ENCODE measurements at places on chromosomes 6 and 20.

GRCh38 chr20:47126709-47127108 is 229.8 kb downstream of the ZMYND8 start:
- no peak for DNase-seq

GRCh38 chr6:47520282-47520681 is 42.7 kb downstream of the CD2AP start:
- no peak for DNase-seq

- no peak for DNase-seq
Measured at GRCh38 chr6:1701668-1702353, 92.1 kb downstream of the FOXC1 start.

DNA sequence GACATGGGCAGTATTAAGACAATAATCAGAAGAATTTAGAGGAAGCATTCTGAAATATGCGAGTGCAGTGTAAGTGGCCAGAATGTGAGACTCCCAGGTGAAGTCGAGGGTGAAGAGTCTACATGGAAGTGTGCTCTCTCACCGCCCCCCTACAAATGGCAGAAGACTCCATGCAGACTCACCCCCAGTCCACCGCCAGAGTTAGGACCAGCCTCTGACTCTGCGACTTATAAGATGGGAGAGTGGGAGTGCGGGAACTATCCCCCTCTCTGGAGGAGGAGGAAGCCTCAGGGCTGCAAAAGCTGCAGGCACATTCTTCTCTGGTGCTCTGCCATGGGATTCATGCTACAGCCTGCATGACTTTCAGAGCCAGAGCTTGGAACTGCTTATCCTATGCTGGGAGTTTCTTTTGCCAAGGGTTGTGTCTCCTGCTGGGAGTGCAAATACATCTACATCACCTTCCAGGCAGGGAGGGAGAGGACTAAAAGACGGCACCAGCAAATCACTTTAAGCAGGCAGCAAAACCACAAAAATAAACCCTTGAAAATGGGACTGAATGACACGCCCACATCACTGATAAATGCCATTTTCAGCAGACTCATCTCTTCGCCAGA is 206.7 kb upstream of the SULF2 start:
- no peak for DNase-seq

- DNase-seq, result no peak
Measured at GRCh38 chr20:1322511-1323245, 6.3 kb downstream of the SDCBP2 start.

Data from activated CD8-positive, alpha-beta memory T cell treated with anti-CD3 and anti-CD28 coated beads for 4 hours (primary cell).